Forelimb muscle (tissue), 1 donor: ENCODE measurements at places on chromosomes 7 and 10.
A peak's percentile ranks its signal among the peaks of the same experiment; 100 is the strongest.

DNA sequence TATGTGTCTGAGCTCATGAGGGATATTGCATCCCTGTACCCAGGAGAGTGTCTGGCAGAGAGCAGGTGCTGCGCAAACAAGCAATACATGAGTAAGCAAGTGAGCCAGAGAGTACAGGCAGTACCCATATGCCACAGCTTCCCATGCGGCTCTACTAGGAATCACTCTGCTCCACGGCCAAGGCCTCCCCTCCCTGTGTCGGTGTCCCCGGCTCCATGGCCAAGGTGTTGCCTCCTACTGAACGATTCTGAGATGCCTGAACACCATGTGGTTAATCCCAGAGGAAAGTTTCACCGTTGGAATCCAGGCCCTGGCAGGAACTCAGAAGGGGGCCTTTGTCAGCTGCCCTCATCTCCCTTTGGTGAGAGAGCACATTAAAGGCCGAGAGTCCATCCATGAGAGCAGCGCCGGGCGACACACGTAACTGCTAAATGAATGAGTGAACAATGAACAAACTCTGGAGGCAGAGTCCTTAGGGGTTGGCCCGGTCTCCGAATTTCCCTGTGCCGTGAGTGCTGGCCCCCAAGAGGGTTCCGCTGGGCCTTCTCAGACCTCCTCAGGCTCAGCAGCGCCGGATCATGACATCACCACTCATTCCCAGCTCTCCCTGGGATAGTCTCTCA lies 136.0 kb upstream of the FAM20C start:
- DNase-seq: no peak

GRCh38 chr10:30542001-30542894 lies 87.3 kb downstream of the LYZL2 start:
- DNase-seq: no peak

DNA sequence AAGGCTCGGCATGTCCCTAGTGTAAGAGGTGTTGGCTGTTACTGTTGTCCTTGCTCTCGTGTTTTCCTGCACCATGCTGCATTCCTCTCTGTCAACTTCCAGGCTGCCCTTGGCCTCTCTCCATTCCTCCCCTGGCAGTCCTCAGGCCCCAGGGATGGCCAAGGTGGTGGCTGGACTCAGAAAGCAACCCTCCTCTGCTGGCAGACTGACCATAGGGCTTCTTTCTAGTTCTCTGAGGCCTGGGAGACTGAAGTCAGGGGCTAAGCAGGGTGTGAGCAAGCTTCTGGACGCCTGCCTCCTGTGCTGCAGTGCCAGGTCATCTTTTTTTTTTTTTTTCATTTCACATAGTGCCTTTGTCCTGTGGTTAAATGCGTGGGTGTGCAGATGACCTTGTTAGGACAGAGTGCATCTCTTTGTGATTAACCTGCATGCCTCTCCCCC lies 72.0 kb downstream of the GOLGA7B start:
- DNase-seq: no peak

GRCh38 chr10:116704926-116705325 lies 37.4 kb downstream of the HSPA12A start:
- DNase-seq: no peak

- DNase-seq: no peak
Measured at GRCh38 chr7:134502463-134503371, 24.6 kb upstream of the AKR1B10 start.

- no peak for DNase-seq
Measured at GRCh38 chr7:95687759-95688343, 84.5 kb upstream of the DYNC1I1 start.

- no peak for DNase-seq
Measured at GRCh38 chr10:122468926-122469781, 7.8 kb downstream of the HTRA1 start.

DNA sequence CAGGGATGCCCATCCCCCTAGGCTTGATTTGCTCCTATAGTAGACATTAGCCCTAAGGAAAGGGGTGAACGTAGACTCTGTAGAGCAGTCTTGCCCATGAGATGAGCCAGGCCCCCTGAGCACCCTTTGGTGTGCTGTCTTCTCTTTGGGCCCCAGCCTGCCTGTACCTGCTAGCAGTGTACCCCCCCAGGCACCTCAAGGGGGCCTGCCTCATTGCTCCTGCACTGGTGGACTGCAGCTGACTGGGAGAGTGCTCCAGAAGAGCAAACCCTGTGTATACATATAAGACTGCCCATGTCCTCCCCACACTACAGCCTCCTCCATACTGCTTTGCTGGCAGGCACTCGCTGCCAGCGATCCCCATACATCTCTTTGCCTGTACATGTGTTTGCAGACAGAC lies 206.7 kb downstream of the PCDH15 start:
- DNase-seq: no peak

- no peak for DNase-seq
Measured at GRCh38 chr7:134752006-134752760, 27.3 kb upstream of the CALD1 start.

DNA sequence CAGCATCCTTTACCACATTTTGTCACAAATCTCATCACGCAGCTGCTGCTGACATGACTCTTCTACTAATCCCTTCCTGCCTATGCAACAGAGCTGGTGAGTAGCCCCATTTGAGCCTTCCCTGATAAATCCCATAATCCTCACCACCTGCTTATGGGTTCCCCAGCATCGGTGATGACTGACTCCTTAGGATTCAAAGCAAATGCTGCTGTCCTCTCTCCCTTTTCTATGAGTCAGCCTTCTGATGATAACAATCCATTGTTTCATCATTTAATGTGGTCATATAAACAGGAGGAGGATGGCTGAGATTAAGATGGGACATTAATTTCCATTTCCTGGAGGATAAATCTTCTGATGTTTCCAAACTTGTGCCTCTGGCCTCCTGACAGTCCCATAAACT lies 73.4 kb downstream of the SORCS1 start:
- DNase-seq: no peak

- no peak for DNase-seq
Measured at GRCh38 chr10:133258066-133258817, 18.4 kb downstream of the ADAM8 start.

GRCh38 chr7:138527746-138528223 lies 67.7 kb downstream of the TRIM24 start:
- DNase-seq: no peak

- no peak for DNase-seq
Measured at GRCh38 chr7:140876519-140877248, 48.0 kb downstream of the BRAF start.

- no peak for DNase-seq
Measured at GRCh38 chr10:101120884-101121653, 10.0 kb upstream of the TLX1 start.

GRCh38 chr10:81179805-81180452 lies 642.2 kb downstream of the SH2D4B start:
- DNase-seq: no peak

DNA sequence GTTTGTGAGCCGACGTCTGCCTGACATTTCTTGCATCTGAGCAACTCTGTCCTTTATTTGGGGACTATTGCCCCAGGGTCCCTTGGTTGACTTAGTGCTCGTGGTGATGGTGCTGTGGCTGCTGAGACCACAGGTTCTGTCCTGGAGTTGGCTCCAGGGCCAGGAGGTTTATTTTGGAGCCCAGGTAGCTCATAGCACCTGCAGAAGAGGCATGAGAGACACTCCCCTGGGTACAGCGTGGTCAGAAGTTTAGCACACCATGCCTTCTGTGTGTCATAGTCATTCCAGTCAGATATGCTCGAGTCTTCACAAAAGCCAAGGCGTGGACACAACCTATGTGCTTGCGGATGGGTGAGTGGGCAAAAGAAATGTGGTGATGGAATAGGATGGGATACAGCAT lies 496.9 kb downstream of the TCERG1L start:
- DNase-seq: no peak

GRCh38 chr7:138021889-138022288 lies 20.0 kb upstream of the CREB3L2 start:
- DNase-seq: no peak

- DNase-seq: no peak
Measured at GRCh38 chr10:19929506-19930140, 113.4 kb downstream of the PLXDC2 start.

DNA sequence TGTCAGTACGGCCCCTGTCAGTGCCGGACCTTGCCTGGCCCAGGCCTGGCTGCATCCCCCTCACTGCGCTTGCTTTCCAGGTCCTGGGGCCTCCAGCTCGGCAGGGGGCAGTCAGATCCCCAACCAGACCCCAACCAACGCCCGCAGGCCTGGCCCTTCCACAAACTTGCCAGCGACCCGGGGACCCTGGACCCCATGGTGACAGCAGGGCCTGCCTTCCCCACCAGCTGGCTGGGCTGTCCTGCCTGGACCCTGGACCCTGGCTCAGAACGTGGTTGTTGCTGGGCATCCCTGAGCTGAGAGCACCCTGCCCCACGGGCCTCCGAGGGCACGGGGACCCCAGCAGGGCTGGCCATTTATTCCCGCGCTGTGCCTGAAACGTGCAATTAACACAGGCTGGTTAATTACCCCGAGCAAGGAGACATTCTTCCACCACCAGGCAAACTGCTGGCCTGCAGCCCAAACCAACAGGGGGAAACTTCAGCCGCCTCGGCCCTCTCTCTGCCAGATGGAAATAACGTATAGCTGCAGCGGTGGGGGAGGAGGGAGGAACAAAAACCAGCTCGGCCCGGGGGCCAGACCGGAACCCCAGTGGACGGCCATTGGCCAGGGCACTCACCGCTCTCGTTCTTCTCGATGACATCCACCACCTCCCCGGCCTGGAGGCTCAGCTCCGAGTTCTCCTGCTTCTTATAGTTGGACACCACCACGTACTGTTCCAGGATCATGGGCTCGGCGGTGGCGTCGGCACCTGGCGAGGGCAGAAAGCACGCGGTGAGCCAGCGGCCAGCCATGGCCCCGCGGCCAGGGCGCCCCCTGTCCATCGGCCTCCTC lies 167.1 kb downstream of the NEURL1 start:
- no peak for DNase-seq

GRCh38 chr10:77846718-77847311 lies 79.7 kb downstream of the DLG5 start:
- DNase-seq: peak; percentile 46

DNA sequence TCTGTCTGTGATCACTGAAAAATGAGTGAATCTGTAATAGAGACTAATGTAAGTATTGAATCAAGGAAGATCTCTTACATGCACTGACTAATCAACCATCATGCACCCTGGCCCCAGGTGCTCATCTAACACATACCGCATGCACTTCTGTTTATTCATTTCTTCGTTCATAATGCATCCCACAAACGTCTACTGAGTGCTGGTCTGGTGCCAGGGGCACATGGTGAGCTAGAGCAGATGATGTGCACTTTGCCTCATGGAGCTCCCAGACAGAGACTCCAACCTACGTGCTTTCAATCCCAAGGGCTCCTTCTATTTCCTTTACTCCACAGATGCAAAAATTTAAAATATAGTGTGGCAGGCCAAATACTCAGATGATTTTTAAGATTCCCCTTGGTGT lies 10.7 kb downstream of the C10orf90 start:
- no peak for DNase-seq

GRCh38 chr7:158005531-158005930 lies 582.1 kb downstream of the PTPRN2 start:
- DNase-seq: no peak

DNA sequence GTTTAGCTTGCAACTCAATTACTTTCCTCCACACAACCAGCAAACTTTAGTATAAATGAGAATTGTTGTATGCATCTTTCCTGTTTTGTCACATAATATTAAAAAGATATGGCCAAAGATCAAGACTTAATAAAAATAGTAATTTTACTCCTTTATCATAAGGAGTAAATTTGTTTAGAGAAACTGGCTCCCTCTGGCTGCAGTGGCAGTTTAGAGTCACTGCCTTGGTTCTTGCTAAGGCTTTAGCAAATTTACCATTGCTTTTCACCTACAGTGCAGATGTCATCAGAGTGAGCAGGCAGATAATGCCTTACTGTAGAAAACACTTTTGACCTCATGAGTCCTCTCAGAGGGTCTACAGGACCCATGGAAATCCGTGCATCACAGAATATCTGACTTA lies 2.6 kb downstream of the PRPF18 start:
- no peak for DNase-seq

- DNase-seq: no peak
Measured at GRCh38 chr7:6376820-6377219, 70.9 kb downstream of the DAGLB start.

DNA sequence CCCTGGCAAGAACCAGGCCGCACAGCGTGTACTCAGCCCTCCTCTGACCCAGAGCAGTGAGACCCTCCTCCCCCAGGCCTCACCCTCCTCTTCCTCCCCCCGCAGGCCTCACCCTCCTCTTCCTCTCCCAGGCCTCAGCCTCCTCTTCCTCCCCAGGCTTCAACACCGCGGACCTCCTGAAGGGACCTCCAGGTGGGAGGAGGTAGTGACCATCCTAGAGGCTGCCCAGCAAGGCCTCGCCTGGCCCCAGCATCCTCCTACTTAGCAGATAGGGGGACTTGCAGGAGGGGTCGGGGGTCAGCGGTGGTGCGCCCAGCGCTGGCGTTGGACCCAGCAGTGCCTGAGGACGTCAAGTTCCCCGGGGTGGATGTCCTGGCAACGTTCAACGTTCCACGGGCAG lies 270.8 kb downstream of the ELFN1 start:
- DNase-seq: no peak

- no peak for DNase-seq
Measured at GRCh38 chr7:85133006-85133405, 53.9 kb downstream of the SEMA3D start.

DNA sequence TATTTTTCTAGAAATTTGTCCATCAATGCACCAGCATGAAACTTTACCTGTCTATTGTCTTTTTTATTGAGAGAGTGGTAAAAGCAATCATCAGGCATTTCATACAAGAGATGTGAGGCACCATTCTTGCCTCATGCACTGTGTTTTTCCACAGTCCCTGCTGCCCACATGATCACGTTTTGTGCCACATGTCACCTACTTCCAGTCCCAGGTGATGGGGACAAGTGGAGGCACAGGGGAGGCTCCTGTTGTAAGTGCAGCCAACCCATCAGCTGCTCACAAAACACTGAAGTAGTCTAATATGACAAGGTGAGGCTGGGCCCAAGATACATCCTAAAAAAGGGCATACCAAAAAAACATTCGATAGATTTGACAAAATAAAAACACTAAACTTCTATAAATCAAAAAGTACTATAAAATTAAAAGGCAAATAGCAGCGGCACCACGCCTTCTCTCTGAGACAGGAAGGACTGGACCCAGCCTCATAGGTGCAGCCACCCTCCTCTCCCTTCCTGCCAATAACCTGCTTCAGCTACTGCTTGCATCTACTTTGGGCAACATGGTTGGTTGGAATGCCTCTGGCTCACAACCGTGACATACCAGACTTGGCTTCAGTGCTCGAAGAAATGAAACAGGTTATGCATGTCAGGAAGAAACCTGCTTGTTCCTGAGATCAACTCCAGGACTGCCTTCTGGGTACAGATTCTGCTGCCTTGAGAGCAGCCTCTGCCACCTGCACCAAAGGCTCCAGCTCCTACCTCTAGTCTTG lies 2.3 kb downstream of the ZC3HAV1L start:
- DNase-seq: no peak

GRCh38 chr10:102648889-102649796 lies 4.9 kb downstream of the TRIM8 start:
- DNase-seq: no peak

DNA sequence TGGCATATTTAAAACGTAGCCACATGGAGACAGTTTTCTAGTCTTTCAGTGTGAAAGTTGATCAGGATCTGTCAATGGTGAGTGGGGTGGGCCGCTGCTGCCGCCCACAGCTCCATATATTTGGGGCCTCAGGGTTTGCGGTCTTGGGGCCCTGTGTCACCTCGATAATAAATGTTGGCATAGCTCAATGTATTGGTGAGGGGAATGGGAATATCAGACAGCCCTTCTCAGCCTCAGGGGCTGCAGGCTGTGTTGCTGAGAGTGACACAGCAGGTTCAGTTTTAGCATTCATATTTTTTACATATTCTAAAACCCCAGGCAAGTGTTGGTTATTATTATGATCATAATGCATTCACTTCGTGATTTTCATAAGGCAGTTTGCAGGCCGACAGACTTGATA lies 5.3 kb downstream of the CDH23 start:
- no peak for DNase-seq

GRCh38 chr10:1114719-1115606 lies 58.8 kb downstream of the WDR37 start:
- no peak for DNase-seq
